ENCODE measurements at places on chromosomes 16 and 17.

DNA sequence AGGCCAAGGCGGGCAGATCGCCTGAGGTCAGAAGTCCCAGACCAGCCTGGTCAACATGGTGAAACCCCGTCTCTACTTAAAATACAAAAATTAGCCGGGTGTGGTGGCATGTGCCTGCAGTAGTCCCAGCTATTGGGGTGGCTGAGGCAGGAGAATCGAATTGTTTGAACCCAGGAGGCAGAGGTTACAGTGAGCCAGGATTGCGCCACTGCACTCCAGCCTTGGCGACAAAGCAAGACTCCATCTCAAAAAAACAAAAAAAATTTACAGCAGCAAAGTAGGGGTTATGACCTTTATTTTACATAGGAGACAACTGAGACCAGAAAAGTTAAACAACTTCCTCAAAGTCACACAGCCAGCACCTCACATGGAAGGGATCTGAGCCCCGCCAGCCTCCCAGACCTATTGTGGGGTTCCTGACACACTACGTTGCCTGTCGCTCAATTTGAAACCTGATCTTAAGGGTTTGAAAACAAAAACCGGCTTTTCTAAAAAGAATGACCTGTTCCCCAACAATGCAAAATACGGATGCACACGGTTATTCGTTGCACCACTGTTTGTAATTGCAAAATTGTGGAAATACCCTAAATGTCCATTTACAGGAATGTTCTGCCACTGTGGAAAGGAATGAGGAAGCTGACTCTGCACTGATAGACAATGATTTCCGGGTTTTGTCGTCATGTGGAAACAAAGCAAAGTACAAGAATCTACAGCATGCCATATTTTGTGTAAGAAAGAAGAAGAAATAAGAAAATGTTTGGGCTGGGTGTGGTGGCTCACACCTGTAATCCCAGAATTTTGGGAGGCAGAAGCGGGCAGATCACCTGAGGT, 77.2 kb downstream of the CNGB1 start:
- DNase-seq = no peak

GRCh38 chr17:14282726-14283125, 18.2 kb upstream of the HS3ST3B1 start:
- DNase-seq = no peak

GRCh38 chr17:38753071-38753506, 548 bp downstream of the PSMB3 start:
- no peak for DNase-seq

DNA sequence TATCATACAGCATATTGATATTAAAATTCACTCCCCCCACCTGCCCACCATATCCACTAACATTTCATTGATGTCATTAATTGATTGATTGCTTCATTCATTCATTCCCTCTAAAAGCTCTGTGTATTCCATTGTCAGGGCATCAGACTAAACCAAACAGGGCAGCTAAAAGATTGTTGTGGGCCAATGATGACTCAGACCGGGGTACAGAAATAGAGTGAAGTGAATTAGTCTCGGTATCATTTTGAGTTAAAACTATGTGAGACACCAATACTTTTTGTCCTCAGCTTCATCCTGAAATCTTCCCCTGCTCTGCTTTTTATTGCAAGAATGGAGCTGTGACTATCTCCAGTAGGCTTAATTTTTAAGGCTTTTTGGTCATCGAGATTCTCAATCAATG, 868.3 kb downstream of the CDH11 start:
- DNase-seq = no peak

DNA sequence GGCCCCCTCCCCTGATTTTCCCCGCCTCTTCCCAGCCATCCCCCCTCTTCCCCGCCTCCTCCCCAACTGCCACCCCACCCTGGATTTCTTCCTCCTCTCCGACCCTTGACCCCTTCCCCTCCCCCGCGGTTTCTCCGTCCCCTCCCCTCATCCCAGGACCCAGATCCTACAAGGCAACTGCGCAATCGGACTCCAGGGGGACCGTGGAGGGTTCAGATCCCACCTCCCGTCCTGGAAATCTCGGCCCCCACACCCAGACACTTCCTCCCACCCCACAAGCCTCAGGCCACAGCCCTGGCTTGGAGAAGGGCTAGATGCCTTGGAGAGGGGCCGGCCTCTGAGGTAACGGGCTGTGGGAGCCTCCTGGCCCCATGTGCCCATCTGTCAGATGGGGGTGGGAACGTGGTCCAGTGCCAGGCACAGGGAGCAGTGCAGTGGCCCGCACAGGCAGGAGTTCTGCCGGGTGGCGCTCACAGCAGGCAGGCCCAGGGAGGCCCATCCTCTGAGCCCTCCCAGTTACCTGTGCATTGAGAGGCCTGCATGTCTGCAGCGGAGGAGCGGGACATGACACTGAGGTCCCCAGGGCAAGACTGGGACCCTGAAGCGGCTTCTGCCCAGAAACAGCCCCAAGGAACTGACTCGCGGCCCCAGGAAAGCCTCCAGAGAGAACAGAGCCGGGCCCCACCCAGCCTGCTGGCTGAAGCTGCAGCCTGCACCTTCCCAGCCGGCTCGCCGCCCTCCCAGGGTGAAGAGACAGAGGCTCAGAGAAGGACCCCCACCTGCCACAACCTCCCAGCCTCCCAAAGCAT, 16.7 kb downstream of the ZNF423 start:
- DNase-seq = no peak

DNA sequence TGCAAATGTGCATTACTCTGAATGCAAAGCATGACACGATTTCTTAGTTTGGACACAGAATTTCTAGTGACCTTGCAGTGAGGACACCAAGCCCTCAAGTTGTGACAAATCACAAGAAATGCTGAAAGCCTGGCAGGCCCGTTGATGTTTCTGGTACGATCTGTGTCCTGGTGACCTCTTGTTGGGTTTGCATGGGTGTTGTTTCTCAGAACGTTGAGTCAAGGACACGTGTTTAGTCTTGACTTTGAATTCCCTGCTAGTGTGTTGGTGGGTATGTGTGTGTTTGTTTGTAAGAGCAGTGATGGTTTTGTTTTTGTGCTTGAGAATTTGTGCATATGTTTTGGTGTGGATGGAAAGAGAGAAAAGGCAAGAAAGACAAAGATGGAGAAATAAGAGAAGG, 37.8 kb upstream of the MAF start:
- no peak for DNase-seq

- no peak for DNase-seq
Observed at GRCh38 chr17:39719563-39720355, 10.6 kb downstream of the MIEN1 start.

DNA sequence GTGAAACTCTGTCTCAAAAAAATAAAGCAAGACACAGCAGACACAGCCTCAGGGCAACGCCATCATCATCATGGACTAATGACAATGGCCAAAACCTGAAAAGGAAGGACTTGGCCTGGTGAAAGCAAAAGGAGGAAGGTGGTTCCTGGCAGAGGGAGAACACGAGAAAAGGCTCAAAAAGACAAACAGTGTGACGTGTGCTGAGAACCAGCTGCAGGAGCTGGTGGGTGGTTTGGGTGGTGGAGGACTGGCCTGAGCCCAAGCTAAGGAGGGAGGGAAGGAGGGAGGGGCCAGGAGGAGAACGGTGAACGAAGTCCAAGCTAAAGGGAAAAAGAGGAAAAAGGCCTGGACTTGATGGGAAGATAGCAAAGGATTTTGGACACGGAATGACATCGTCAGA, 85.1 kb downstream of the SLC39A11 start:
- DNase-seq = no peak

- no peak for DNase-seq
Observed at GRCh38 chr17:61456061-61456681, 3.9 kb downstream of the TBX4 start.

DNA sequence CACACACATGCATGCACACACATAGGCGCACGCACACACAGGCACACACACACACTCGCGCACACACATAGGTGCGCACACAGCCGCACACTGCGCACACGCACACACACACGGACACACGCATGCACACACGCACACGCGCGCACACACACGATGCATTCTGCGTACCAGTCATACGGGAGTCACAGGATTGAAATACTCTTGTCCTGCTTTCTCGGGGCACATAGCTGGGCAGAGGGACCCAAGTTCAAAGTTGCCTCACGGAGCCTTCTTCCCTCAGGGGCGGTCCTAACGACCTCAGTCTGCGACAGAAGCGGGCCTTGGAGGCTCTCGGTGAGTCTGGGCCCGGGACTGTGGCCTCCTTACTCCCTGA, 56.0 kb downstream of the MRM1 start:
- DNase-seq = no peak

DNA sequence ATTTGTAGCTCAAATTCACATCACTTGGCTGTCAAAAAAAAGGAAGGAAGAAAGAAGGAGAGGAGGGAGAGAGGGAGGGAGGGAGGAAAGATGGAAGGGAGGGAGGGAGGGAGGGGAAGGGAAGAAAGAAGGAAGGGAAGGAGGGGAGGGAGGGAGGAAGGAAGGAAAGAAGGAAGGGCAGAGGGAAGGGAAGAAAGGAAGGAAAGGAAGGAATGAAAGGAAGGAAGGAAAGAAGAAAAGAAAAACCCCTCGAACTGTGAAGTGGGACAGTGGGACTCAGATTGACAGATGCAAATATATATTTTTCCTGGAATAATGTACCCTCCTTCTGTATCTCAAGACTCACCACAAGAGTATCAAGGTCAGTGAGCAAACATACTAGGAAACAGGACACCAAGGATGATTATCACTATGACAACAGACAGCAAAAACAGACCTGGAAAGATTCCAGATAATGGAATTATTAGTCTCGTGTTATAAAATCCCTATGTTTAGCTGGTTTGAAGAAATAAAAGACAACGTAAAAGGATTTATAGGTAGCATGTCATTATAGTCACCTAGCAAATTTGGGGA, 24.2 kb upstream of the ABCA3 start:
- no peak for DNase-seq

DNA sequence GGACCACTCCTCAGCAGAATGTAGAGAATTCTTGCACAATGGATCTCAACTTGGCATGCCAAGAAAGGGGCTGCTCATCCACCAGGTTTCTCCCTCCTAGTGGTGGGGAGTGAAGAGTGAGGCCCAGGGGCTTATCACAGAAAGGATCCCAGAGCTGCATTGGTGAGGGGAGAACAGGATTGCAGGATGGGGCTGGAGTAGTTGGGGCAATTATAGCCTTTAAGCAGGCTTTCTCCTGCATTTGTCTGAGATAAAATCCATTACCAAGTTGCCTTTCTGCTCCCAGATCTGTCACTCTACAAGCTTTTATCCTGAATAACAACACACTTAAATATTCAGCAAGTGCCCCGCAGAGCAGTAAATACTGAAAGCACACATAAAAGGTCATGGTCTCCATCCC, 130.8 kb upstream of the CES5A start:
- no peak for DNase-seq

GRCh38 chr17:17356149-17356930, 53.2 kb downstream of the NT5M start:
- peak; percentile 26 for DNase-seq

DNA sequence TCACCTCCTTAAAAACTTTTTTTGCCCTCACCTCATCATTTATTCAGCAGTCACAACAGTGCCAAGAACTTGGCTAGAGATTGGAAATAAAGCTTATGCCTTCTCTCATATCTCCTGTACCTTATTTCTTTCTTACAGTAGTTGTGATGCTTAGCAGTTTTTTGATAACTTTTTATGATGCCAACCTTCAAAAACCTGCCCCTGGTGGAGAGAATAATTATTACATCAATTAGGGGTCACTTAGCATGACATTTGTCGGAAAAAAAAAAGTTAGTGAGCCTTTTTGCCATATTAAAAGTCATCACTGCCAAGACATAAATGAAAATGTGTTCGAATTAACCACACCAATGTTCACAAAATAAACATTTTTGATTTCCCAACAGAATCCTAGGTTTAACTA, 296.6 kb downstream of the WWOX start:
- DNase-seq = no peak

GRCh38 chr17:80102664-80103448, 1.5 kb downstream of the GAA start:
- no peak for DNase-seq

GRCh38 chr17:4074831-4075495, 67.9 kb downstream of the ZZEF1 start:
- peak; percentile 35 for DNase-seq

DNA sequence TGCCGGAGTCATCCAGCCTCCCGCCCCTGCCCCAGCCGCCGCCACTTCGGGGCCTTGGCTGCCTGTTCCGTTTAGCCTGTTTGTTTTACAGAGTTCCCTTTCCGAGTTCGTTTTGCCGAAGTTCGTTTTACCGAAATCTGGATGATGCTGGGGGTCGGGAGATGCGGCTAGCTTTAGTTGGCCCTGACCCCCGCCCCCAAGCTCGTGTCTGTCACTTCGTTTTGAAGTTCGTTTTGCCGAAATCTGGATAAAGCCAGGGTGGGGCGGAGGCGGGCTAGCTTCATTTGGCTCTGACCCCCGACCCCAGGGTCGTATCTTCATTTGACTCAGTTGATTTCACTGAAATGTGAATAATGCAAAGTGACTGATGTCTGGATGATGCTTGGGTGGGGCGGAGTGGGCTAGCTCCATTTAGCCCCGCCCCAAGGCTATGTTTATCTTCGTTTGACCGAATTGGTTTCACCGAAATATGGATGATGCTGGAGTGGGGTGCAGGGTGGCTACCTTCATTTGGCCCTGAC, 591 bp downstream of the PSMD7 start:
- DNase-seq = no peak

GRCh38 chr16:80656711-80657150, 115.9 kb downstream of the DYNLRB2 start:
- no peak for DNase-seq

DNA sequence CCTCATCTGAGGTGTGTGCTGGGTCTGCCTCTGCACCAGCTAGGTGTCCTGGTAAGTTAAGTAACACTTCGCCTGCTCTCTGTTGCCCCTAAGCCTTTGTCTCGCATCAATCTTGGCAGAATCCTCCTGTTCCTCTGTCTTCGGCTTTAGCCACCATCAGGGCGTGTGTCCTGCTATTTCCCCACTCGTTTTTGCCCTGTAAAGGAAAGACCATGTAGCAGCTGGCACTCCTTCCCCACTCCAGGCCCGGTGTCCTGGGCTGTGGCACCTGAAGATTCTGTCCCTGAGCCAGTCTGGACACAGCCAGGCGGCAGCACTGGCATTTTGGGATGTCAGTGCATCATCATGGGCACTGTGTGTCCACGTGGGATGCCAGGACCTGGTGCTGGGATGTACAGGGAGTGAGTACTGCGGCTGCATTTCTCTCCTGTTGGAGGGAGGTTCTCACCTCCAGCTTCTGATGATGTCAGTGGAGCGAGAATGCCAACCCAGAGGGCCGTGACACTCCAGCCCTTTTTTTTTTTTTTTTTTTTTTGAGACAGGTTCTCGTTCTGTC, 26.2 kb upstream of the FOXK2 start:
- DNase-seq = no peak

DNA sequence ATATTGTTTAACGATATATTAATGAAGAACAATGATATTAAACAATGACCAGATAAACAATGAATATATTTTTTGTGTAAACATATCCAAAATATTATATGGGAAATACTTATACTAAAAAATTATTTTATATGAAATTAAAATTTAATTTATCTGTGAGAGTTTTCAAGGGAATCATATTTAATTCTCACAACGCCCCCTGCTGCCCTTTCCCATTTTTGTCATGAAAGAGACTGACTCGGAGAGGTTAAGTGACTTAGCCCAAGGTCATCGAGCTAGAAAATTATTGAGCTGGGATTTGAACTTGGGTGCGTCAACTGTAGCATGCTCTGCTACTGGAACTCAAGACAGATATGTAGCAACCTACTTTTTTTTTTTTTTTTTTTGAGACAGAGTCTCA, 7.2 kb upstream of the MYCBPAP start:
- no peak for DNase-seq

Data from NCI-H1048 (cell line).